ENCODE measurements at places on chromosomes 1 and 21. TPM values are rescaled to one million over a fixed set of nuclear protein-coding genes. Genes with fewer than 3 reads are reported as not detected.

The CD101 gene
- 0.10 TPM for total RNA-seq

The NCAM2 gene
- not detected for total RNA-seq

The SRSF4 gene
- total RNA-seq: 44.9 TPM

The SPRR2B gene
- not detected for total RNA-seq

The KCND3 gene
- 0.05 TPM for total RNA-seq

The CHD5 gene
- 0.77 TPM for total RNA-seq

The HHIPL2 gene
- total RNA-seq: 11.4 TPM

The ST6GALNAC5 gene
- not detected for total RNA-seq

All from A549 treated with CORT108297 at 1 μM for 4 hours (cell line).